ENCODE measurements at places on chromosomes 7 and 10. TPM values are rescaled to one million over a fixed set of nuclear protein-coding genes. Genes with fewer than 3 reads are reported as not detected.

The LIPF gene
- total RNA-seq, result not detected

The PIP gene
- total RNA-seq, result not detected

The CAPZA2 gene
- 203 TPM for total RNA-seq

- H3K4me1 ChIP-seq, result no peaks in the 10 kb centered on the region
- H3K27me3 ChIP-seq, result no peaks in the 10 kb centered on the region
- H3K27ac ChIP-seq, result no peak overlapping the region
- ATAC-seq, result no peak
- no peaks in the 10 kb centered on the region for H3K36me3 ChIP-seq
Observed at GRCh38 chr7:136953386-136953785, 84.9 kb downstream of the CHRM2 start.

GRCh38 chr10:27242951-27243551, 2.5 kb upstream of the ACBD5 start:
- peak overlapping the region; percentile 78 for H3K4me3 ChIP-seq
- no peak for ATAC-seq
- no peaks in the 10 kb centered on the region for H3K27me3 ChIP-seq
- peak overlapping the region; percentile 92 for H3K27ac ChIP-seq

- no peak for ATAC-seq
- no peak overlapping the region for H3K4me3 ChIP-seq
- peaks cover 36% of the 10 kb centered on the region for H3K36me3 ChIP-seq
- H3K4me1 ChIP-seq, result no peaks in the 10 kb centered on the region
- no peak overlapping the region for H3K27ac ChIP-seq
Observed at GRCh38 chr10:75165684-75166622, 44.6 kb upstream of the VDAC2 start.

DNA sequence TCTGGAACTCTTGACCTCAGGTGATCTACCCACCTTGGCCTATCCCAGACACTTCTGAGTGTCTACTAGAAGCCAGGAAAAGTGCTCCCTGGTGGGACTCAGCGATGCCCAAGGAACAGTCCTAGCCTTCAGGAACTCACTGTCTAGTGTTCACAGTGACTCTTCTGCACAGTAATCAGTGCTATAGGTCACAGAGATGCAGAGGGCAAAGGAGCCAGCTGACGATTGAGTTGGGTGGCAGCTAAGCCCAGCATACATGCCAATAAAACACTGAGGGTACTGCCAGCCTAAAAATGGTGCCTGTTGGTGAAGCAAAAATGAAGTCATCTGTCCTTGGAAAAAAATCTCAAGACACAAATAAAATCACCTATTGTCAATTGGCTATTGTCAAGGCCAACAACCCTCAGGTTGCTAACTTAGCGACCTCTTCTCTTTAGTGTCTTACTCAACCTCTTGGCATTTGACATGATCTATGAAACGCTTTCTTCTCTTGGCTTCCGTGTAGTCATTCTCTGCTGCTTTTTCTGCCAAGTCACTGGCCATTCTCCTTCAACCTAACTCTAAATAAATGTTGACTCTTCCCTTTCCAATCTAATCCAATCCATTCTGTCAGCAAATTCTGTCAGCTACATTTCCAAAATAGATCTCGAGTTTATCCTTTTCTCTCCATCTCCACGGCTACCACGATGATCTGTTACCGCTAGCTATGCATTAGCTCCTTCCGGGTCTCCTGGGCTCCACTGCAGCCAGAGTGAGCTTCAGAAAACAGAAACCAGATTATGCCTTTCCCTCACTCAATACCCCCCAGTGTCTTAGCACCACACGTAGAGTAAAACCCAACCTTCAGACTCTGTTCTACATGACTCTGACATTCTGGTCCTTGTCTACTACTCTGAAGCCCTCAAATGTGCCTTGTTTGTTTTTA, 99.2 kb downstream of the ATXN7L1 start:
- H3K4me3 ChIP-seq, result no peak overlapping the region
- H3K36me3 ChIP-seq, result no peaks in the 10 kb centered on the region
- no peak overlapping the region for H3K27ac ChIP-seq

GRCh38 chr10:124045276-124045675, 48.1 kb downstream of the CHST15 start:
- peaks cover 92% of the 10 kb centered on the region for H3K4me1 ChIP-seq
- peak overlapping the region; percentile 77 for H3K27ac ChIP-seq
- H3K27me3 ChIP-seq, result no peaks in the 10 kb centered on the region
- ATAC-seq, result no peak
- no peaks in the 10 kb centered on the region for H3K36me3 ChIP-seq

- ATAC-seq, result no peak
- H3K36me3 ChIP-seq, result no peaks in the 10 kb centered on the region
- no peak overlapping the region for H3K27ac ChIP-seq
Observed at GRCh38 chr10:130769146-130770017, 542.1 kb downstream of the TCERG1L start.
